AG08395 (cell line): ENCODE measurements at places on chromosomes 3 and 15.

DNA sequence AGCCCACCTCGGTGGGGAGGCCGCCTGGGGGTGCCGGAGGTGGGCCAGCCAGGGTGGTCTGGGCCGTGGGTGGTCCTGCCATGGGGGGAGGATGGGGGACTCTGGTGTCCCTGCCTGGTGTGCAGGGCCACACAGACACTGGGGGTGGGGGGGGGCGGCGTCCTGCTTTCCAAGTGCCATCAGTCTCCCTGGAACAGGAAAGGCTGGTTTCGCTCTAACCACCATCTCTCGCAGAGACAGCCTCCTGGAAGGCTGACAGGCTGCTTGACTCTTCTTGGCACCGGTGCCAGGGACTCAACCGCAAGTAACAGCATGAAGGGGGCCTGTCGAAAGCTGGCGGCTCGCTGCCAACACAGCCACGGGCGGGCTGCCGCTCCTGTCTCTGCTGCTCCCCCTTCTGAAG lies 40.3 kb downstream of the RGMA start:
- peak; percentile 53 for DNase-seq

DNA sequence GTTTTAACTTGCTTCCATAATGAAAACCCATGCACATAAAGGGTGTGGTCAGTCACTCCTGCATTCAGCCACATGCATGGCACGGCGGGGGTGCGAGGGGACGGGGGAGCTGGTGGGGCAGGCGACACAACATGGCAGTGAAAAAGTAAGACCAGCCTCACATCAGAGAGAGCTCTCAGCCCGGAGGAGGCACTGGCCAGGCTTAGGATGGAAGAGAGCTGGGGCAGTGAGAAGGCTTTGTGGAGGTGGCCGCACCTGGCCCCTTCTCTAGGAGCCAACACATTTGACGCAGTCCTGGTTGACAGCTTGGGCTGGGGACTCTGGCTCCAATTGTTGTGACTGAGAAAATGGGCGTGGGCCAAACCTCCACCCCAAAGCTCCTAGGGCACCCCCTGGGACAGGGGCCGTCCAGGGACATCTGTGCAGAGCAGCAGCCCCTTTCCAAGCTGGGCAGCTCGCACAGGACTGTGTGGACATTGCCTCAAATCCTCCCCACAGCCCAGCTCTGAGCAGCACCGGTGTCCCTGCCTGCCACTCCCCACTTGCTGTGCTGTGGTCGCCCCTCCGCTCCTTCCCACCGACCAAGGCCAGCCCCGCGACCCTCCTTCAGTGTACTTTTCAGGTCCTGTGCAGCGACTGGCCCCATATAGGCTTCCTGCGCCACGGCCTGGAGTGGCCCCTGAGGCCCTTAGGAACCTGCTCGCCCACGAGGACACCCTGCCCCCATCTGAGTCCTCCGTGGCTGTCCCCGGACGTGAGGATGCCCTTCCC lies 126.0 kb upstream of the IQSEC1 start:
- no peak for DNase-seq

- no peak for DNase-seq
These were observed 184.6 kb upstream of the TRIM42 start for GRCh38 chr3:140493271-140493670.

GRCh38 chr15:58627046-58627445 lies 122.5 kb downstream of the ADAM10 start:
- DNase-seq = no peak
